Activated CD4-positive, alpha-beta T cell treated with anti-CD3 and anti-CD28 coated beads, Interleukin-2, amount 50 U/mL, for 24 hours (primary cell): ENCODE measurements at places on chromosomes 11 and 22.

DNA sequence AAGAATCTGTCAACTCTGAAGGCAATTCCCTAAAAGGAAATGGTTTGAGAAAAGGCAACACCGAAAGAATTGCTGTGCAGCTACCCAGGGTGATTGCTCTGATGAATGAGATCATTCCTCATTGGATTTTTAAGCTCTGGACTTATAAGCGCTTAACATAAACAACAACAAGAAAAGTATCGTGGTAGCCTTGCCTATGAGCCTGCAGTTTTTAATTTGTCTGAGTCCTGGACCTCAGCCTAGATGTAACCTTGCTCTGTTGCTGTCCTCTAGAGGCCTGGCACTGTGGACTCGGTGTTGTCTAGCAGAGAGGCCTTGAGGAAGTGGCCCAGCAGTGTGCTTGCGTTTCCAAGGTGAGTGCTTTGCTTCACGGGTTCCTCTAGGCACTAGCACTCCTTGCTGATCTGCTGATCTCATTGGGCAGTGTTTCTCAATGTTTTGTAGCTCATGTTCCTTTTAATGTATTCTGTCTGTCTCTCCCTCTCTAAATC lies 20.4 kb downstream of the CCDC81 start:
- DNase-seq = no peak

DNA sequence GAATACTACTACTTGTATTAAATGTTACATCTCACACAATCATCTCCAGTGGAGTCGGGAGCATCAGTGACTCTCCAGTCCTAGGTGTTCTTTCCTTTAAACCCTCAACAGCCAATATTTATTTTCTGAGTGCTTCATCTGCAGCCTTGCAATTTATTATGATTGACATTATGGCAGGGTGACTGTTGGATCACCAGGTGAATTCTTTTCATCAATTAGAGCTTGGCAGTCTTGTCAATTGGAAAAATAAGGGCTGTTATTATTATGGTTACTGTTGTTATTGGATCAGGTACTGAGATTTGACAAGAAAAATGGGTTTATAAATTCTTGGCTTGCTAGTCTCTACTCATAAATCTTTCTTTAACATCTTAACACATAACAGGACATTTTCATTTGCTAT lies 27.5 kb upstream of the HTATIP2 start:
- DNase-seq = no peak

DNA sequence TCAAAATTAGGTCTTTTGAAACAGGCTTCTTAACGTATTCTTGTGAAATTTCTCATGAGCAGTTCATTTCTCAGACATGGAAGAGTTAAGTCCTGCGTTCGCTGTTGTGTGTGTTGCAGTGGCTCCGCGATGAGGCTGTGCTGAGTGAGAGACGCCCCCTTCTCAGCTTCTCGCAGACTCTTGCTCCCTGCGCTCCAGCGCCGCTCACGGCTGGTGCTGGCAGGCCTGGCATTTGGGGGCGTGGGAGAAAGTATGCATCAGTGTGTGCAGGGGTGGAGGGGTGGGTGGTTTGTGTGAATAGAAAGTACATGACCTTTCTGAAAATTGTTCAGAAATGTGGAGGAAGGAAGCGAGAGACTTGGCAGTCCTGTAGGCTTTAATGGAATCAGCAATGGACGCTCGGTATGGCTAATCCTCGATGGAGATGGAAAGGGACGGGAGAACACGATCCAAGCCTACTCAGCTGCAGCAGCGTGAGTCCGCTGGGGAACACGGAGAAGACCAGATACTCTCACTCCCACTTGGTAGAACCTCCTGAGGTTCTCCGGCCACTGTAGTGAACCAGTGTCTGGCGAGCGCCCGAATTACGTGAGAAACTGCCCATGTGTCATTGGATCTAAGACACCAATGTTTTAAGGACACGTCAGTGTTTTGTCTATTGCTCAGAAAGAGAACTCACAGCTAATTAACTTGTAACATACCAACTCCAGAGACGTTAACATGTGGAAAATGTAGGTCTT lies 5.9 kb downstream of the TAB1 start:
- DNase-seq = no peak

DNA sequence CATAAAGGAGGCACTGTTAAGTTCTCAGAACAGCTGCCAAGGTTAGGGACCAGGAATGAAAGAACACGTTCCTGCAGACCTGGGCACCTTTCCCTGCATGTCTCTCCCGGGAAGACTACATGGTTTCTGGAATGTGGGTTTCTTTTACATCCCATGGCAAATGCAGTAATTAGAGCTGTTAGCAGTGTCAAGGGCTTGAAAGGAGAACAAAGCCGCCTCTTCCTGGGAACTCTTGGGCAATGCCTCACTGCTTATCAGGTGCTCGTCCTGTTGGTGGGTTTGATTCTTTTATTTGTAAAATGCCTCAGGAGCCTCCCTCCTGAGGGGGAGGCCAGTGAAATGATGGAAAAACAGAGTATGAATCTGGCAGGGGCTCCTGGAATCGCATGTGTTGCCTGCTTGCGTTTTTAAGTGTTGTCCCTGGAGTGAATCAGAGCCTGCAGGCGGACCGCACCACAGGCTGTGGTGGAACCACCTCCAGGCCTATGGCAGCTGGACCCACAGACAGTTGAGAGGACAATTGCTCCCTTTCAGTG lies 723 bp upstream of the C22orf31 start:
- DNase-seq = no peak
